ENCODE measurements at places on chromosomes 2 and 18. TPM values are rescaled to one million over a fixed set of nuclear protein-coding genes. Genes with fewer than 3 reads are reported as not detected.

DNA sequence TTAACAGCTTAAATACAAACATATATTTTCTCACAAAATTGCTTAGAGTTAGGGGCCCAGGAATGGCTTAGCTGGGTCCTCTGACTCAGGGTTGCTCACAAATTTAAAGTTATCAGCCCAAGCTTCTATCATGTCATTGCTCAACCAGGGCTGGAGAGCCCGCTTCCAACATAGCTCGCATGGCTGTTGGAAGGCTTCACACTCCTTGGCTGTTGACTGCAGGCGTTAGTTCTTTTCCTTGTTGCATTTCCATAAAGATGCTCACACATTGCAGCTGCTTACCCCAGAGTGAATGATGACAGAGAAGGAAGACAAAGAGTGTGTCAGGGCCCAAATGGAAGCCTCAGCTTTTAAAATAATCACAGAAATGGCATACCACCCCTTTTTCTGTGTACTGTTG lies 62.9 kb upstream of the TFPI start:
- no peak for DNase-seq

GRCh38 chr18:74635224-74635975 lies 37.7 kb downstream of the ZNF407 start:
- no peak for DNase-seq

DNA sequence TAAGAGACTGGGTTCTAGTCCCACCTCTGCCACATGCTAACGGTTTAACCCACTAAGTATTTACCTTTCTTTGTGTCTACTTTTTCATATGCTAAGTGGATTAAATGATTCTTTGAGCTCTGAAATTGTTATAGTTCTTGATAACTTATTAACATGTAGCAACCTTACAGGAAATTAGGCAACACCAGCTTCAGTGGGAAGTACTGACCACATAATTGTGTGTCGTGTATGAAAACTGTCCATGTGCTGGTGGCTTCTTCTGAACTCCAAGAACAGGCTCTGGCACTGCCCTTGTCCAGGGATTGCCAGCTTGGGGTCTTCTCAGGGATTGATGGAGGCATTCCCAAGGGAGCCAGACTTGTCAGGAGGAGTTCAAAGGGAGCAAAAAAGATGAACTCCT lies 427.7 kb downstream of the TGIF1 start:
- no peak for DNase-seq

DNA sequence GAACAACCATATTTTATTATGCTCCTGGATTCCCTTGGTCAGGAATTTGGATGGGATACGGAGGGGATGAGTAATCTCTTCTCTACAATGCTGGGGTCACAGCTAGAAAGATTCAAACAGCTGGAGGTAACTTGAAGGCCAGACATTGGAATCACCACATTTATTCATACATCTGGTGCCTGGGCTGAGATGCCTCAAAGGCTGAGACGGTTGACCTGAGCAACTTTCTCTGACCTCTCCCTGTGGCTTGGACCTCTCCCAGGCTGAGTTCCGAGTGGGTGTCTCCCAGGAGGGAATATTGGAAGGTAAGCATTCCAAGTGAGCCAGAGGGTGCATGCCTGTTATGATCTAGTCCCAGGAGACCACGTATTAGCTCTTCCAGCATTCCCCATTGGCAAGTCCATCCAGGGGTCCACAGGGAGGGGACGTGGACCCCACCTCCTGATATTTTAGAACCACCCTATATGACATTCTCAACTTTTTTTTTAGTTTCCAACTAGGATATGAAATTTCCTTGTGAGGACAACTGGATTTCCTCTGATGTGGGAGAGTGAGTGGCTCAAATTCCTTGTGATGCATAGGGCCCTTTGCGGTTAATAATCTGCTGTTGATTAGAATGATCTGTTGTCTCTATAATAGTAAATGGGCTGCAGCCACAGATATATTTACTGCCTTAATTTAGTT lies 101.8 kb downstream of the MRPS9 start:
- no peak for DNase-seq

- no peak for DNase-seq
These were observed 179.0 kb downstream of the KLHL29 start for GRCh38 chr2:23563673-23564614.

DNA sequence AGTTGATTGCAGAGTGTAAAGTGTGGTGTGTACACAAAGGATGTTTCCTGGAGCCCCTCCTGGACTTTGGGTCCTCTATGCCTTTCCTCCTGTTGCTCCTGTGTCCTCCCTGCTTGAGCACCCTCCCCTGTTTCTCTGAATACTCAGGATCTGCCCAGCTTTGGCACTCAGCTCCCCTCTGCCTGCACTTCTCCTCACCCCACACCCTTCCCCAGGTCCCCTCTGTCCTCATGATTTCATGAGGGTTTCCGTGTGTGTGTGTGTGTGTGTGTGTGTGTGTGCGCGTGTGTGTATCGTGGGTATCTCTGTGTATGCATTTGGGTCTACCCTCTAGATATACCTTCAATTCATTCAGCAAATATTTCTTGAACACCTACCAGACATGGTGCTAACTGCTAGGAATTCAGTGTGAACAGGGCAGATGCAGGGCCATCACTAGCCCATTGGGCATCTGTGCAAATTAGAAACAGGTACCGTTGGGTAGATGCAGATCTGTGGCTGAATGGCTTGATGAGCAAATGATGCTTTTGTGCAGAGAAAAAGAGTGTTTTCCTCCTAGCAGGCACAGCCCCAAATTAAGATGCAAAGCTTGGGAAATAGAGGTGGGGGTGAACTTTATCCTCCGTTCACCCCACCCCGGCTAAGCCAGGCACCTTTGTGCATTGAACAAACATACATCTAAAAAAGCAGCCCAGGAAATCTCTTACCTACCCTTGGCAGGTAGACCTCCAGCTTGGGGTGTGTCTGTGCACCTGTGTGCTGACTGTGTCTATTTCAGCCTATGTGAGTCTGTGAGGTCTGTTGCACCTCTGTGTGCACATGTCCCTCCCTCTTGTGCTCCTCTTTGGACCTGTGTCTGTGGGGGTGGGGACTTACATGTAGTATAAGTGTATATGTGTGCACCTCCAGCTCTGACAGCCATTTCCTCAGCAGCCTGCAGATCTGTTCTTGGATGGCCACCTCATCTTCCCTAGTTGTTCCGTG lies 60.0 kb upstream of the EPAS1 start:
- no peak for DNase-seq

DNA sequence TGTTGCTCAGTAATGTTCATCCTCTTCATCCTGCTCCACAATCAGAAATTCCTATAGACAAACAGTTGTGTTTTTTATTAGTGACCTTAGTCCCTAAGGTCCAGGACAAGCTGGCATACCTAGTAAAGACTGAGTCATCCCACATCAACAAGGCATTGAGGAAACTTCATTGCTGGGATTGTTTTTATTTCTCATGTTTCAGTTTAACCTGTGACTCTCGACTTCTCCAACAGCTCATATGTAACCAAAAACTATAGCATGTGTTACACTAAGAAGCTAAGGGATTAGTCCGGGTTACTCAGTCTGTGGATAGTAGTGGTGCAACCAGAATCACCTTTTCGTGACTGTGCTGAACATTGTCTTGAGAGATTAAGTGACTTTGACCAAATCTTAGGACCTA lies 292.1 kb downstream of the RDH14 start:
- peak; percentile 61 for DNase-seq

- no peak for DNase-seq
These were observed 140.0 kb downstream of the VAPA start for GRCh38 chr18:10053861-10054260.

DNA sequence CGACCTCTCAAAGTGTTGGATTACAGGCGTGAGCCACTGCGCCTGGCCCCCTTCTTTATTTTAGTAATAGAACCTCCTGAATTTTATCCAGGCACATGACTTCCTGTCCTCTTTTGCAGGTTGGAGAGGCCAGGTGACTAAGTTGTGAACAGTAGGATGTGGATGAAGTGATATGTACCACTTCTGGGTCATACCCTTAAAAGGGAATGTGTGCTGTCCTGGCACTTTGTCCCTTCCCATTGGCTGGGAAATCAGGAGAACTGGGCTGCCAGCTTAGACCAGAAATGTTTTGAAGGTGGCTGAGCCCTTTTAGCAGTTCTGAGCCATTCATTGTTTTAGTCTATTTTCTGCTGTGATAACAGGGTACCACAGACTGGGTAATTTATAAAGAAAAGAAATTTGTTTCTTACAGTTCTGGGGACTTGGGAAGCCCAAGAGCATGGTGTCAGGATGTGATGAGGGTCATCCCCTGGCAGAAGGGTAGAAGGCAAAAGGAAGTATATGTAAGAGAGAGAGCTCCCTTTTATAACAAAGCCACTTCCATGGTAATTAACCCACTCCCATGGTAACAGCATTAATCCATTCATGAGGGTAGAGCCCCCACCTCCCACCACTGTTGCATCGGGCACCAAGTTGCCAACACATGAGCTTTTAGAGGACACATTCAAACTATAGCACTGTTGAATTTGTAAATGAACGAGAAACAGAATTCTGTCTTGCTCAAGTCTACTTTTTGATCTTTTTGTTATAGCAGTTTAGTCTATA lies 79.1 kb downstream of the TTC27 start:
- DNase-seq, result peak; percentile 2

DNA sequence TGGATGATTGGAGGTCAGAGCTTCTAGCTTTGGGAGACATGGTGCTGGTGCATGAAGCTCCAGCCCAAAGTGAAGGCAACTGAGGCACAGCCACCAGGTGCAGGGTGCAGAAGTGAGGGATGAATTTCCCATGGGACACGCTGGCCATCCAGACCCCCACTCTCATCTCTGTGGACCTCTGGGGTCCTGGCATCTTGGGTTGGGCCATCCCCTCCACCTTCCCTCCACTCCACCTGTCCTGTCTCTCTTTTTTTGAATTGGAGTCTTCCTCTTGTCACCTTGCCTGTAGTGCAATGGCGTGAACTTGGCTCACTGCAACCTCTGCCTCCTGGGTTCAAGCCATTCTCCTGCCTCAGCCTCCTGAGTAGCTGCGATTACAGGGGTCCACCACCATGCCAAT lies 3.4 kb downstream of the NGEF start:
- DNase-seq, result no peak

- DNase-seq, result no peak
These were observed 27.2 kb upstream of the ACYP2 start for GRCh38 chr2:54088191-54088634.

GRCh38 chr2:49070716-49071115 lies 83.6 kb downstream of the FSHR start:
- no peak for DNase-seq

- DNase-seq, result no peak
These were observed 198.6 kb upstream of the STK17B start for GRCh38 chr2:196369967-196370366.

DNA sequence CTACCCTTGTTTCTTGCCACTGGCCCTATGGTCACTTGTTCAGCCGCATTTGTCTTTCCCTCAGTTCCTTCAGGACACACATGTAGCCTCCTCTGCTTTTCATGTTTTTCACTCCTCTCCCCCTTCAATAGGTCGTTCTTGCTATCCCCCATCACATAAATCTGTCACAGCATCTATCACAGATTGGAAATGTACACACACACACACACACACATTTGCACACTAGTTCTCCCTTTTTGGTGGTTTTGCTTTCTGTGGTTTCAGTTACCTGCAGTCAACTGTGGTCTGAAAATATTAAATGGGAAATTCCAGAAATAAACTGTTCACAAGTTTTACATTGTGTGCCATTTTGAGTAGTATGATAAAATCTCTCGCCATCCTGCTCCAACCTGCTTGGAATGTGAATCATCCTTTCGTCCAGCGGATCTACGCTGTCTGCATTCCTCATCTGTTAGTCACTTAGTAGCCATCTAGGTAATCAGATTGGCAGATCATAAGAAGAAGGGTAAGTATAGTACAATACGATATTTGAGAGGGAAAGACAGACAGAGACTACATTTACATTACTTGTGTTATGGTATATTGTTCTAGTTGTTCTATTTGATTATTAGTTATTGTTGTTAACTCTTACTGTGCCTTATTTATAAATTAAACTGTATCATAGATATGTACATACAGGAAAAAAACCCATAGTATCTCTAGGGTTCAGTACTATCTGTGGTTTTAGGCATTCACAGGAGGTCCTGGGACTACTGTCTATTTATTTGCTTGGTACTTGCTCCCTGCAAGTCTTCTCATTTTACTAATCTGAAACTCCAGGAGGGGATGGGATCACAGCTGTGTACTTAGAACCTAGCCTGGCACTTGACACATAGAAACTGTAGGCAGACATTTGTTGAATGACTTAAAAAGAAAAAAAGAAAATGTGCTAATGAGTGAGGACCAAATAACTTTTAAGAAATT lies 86.1 kb upstream of the PNPT1 start:
- peak; percentile 94 for DNase-seq

DNA sequence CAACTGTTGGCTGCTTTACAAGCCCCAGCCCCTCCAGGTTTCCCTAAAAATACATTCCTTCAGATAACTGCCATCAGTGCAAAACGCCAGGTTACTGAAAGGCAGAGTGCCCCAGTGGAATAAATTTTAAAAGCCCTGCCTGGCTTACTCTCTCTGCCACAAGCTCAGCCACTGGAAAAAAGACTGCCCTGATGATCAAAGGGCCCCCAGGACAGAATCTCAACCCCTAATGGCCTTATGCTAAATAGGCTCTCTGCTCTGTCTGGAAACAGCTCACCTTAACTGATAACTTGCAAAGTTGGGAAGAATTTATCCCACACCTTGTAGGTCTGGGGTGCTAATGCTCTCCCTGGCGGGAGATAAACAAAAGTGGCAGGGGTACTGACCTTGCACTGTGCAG lies 33.9 kb downstream of the CFAP53 start:
- DNase-seq, result no peak

DNA sequence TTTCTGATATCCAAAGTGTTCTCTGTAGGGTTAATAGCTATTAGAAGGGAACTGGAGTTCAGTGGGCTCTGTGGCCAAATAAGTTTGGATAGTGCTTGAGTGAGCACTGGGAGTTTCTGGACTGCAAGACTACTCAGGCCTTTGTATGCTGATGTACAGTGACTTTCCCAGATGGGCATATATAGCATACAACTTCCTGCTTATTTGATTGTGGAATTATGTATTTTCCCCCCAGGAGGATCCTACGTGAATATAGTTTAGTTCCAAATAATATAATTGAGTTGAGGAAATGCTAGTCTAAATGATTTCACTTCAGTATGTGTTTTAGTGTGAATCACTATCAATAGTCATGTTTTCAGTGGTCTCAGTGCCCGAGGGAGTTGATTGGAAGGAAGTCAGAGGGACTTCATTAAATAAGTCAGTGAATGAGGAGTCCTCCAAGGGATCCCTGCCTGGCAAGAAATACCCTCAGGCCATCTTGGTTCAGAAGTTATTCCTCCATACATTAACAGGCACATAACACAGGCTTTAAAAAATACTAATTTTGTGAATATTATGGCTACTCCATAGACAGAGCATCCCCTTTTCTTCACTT lies 251.4 kb downstream of the PRKCE start:
- DNase-seq, result no peak

Gene TCF23
- total RNA-seq, result not detected

Gene TMEM37
- 0.27 TPM for total RNA-seq

Gene LYPD1
- 51.6 TPM for total RNA-seq

Gene IRS1
- 22.8 TPM for total RNA-seq

Gene ARMC9
- 11.0 TPM for total RNA-seq

Gene BUB1
- 89.2 TPM for total RNA-seq

Gene PELI1
- total RNA-seq, result 4.5 TPM

Gene TMEM178A
- total RNA-seq, result not detected

Gene STK11IP
- 17.1 TPM for total RNA-seq

Measured in HT1080 (cell line).